ENCODE measurements at places on chromosomes 4 and X. TPM values are rescaled to one million over a fixed set of nuclear protein-coding genes. Genes with fewer than 3 reads are reported as not detected.

Gene GUCY1B1
- 1.9 TPM for total RNA-seq

Gene MAGEB17
- not detected for total RNA-seq

GRCh38 chrX:153491351-153491914 lies 3.3 kb upstream of the BGN start:
- no peak for DNase-seq

- DNase-seq, result no peak
Measured at GRCh38 chr4:181301735-181302710, 941.2 kb upstream of the TENM3 start.

DNA sequence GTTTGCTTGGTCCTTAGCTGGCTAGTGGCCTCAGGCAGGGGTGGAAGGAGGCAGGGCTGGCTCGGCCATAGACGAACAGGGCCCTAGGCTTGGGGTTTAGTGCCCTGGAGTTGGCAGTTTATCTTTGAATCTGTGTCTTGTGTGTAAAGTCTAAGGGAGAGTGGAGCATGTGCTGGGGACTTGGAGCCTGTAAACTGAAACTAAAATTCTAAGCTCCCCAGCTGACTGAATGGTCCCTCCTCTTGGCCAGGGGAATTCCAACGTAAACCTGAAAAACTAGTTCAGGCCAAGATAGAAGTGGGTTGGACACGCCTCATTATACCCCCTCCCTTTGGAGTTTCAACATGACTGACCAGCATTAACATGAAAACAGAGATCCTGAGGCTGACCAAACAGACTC lies 46.1 kb upstream of the GPR78 start:
- DNase-seq, result peak; percentile 83

- DNase-seq, result peak; percentile 9
Measured at GRCh38 chr4:183996868-183997267, 91.8 kb downstream of the STOX2 start.

GRCh38 chr4:144989306-144989705 lies 108.7 kb downstream of the ANAPC10 start:
- no peak for DNase-seq

GRCh38 chr4:156100651-156101050 lies 147.0 kb upstream of the CTSO start:
- no peak for DNase-seq

DNA sequence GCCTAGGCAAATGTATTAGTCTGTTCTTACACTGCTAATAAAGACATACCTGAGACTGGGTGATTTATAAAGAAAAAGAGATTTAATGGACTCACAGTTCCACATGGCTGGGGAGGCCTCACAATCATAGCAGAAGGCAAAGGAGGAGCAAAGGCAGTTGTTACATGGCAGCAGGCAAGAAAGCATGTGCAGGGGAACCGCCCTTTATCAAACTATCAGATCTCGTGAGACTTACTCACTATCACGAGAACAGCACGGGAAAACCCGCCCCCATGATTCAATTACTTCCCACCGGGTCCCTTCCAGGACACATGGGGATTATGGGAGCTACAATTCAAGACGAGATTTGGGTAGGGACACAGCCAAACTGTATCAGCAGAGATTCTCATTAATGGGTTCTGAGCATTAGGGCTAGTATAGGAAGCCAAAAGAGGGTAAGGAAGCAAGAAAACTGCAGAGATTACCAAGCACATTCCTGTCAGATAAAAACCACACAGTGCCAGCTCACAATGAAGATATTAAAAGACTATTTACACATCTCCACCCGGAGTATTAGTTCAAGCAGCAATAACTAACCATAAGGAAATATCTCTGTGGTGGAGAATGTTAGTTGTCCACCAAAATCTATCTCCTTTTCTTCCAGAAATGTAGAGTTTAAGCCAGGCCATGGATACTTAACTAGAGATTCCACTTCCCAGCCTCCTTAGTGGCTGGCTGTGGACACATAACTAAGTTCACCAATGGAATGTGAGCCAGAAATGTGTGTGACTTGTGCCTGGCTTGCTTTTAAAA lies 61.2 kb upstream of the HOPX start:
- DNase-seq, result peak; percentile 81

Measured in fibroblast of villous mesenchyme (primary cell).